ENCODE measurements at places on chromosomes 6 and 20. TPM values are rescaled to one million over a fixed set of nuclear protein-coding genes. Genes with fewer than 3 reads are reported as not detected.

The CARMIL1 gene
- 21.8 TPM for total RNA-seq

DNA sequence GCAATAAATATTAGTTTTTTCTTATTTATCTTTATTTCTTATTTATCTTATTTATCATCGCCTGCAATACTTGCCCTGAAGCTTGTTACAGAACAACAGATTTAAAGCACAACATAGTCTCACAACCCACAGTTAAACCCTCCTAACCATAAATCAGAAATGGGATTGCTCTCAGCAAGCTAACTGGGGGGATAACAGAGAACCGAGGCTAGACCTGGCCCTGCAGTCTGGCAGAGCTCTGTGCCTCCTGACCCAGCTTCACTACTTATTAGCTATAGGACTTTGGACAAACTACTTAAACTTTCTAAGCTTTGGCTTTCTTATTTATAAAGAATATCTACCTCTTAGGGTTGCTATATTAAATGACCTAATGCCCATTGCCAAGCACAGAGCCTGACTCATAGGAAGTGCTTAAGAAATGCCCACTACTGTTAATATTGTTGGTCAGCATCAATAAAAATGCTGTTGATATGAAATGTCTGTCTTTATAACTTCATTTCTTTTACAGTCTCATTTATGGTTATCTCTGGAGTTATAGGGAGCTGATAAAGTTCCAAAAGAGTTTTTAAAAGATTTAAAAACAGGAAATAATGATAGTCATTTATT, 87.9 kb upstream of the BEND6 start:
- no peak for DNase-seq

- no peak for DNase-seq
Measured at GRCh38 chr6:66245231-66245630, 538.2 kb upstream of the EYS start.

The CCNC gene
- 34.2 TPM for total RNA-seq

The RGS17 gene
- total RNA-seq: 0.43 TPM

- DNase-seq: no peak
Measured at GRCh38 chr20:4972506-4973251, 28.6 kb downstream of the SLC23A2 start.

GRCh38 chr20:2312876-2313275, 17.1 kb downstream of the TGM3 start:
- DNase-seq: no peak

Data from mucosa of descending colon (tissue), 3 donors.